ENCODE measurements at places on chromosomes 1 and 21. TPM values are rescaled to one million over a fixed set of nuclear protein-coding genes. Genes with fewer than 3 reads are reported as not detected.

Gene SYT11
- polyA plus RNA-seq: 0.25 TPM

Gene APOBEC4
- polyA plus RNA-seq: not detected

Gene S100A14
- polyA plus RNA-seq: 2,480 TPM

DNA sequence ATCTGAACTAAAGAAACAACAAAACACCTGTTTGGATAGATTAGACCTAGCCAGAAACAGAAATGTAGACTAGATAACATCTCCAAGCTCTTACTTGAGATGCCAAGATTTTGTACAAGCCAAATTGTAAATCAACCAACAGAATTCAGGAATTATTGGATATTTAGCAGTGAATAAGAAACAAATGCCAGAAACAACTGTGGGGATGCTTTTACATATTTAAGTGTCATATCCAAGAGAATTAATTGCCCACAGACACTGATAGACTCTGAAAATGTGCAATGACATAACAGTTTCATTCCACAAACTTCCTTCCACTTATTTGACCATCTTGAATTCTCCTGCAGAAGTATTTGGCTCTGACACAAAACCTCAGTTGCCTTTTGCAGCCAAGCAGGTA, 92.3 kb downstream of the SGIP1 start:
- no peak for DNase-seq

All from foreskin keratinocyte (primary cell).